ENCODE measurements at places on chromosomes 16 and 17.

DNA sequence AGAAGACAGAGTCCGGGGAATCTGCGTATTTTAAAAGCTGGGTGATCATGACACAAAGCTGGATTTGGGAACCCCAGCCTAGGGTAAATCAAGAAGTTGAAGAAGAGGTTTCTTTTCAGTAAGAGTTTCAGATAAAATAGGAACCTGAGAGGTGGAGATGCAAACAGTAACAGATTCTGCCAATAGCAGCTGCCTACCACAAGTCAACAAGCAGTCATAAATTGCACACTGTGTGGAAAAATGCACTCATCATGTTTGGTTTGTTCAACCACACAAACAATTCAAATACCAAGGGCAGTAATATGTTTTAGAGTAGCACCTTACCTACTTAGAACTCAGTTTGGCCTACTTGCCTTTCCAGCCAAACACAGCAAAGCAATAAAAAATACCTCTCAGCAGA is 14.0 kb downstream of the MYO1D start:
- DNase-seq = no peak

DNA sequence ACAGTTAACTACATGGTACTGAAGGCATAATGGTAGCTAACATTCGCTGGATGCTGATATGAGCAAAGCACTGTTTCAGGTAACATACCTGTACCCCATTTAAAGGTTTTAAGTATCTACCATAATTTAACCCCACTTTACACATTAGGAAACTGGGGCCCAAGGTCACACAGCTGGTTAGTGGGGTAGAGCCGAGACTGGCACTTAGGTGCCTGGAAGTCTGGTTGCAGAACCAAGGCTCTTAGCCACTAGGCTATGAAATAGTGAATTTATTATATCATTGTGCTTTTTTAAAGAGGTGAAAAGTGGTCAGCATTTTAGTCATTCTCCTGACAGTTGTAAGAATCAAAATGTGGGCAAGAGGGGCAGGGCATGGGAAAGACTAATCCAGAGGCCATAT is 25.2 kb downstream of the SIAH1 start:
- DNase-seq = no peak

- no peak for DNase-seq
These were observed 40.2 kb downstream of the MAF start for GRCh38 chr16:79560318-79560717.

DNA sequence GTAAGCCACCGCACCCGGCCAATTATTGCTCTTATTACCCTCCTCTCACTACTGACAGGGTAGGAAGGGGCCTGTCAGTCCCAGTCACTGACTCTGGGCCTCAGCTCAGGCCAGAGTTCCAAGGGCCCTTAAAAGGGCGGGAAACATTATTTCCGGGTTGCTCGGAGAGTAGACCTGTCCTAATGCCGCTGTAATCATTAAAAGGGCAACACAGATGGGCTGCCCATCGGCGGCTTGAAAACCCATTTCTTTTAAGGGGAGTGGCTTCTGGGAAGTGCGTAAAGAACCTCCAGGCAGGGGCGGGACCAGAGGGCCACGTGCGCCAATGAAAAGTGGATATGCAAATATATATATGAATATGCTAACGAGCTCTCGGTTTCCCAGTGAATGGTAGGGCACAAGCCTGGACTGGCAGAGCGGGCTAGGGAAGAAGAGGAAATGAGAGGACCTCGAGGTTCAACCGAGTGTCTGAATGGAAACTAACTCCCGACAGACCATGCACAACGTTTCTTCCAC is 26.6 kb downstream of the PIPOX start:
- no peak for DNase-seq

DNA sequence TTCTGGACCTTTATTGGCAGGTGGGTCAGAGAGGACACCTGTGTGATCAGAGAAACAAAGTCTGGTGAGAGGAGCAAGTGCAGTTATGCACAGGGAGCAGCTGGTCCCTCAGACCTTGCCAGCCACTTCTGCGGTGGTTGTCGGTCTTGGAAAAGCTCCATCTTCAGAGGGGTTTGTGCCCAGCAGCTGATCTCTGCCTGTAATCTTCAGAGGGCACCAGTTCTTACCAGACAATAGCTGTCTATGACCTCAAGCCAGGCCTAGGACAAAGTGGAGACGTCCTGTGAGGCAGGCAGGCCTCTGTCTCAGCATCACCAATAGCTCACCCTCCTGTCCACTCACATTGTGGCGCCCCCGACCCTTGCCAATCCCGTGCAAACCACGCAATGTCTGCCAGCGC is 66.5 kb upstream of the TBX2 start:
- DNase-seq = no peak

- no peak for DNase-seq
These were observed 1570.0 kb upstream of the GOT2 start for GRCh38 chr16:60304066-60304465.

GRCh38 chr17:28330671-28331070 is 4.6 kb downstream of the IFT20 start:
- no peak for DNase-seq

GRCh38 chr17:47895347-47895855 is 635 bp upstream of the SP2 start:
- peak; percentile 37 for DNase-seq

DNA sequence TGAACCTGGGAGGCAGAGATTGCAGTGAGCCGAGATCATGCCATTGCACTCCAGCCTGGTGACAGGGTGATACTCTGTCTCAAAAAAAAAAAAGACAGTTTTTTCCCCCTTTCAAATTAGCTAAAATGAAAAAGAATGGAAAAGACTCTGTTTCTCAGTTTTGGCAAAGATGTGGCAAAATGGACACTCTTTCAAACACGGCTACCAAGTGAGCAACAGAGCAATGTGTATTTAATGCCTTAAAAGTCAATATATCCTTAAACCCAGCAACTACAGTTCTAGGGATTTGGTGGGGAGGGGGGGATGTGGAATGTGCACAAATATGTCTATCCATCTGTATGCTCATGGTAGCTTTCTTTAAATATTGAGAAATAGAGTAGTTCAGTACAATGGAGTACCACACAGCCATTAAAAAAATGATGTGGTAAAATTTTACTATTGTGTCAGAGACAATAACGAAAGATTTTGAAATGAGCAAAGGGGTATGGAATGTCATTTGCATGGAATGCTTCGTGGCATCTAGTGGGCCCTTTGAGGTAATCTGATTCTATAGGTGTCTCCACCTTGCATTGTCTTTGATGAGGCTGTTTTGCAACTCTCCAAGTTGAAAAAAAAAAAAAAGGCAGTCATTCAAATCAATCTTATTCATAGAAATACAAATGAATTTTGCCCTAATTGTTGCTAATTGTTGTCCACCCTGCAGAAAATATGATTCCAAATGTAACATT is 108.1 kb downstream of the AXIN2 start:
- no peak for DNase-seq

DNA sequence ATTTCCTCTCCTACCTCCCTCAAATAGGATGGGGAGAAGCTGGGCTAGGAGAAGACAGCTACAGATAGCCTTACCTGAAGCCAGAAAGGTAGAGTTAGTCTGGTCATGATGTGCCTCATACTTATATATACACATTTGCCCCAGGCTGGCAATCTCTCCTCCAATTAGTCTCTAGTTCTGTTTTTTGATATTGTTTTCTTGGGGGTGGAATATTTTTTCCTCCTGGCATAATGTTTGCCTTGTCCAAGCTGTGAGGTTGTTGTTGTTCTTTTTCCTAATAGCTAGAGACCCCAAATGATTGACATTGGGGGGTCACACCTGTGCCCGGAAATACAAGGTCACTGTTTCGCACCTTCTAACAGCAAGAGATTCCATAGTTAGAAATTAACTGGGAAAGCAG is at the start of gene UMOD:
Gene UMOD (minus strand): TSS at position 101 of the 400 bp plus-strand sequence. CDS start 1,978 bp downstream, outside the sequence.
- DNase-seq = no peak

- peak; percentile 65 for DNase-seq
These were observed 1.6 kb upstream of the PPP1R9B start for GRCh38 chr17:50151937-50152547.

GRCh38 chr16:87411375-87412271 is 19.5 kb downstream of the MAP1LC3B start:
- no peak for DNase-seq

GRCh38 chr17:57626520-57627210 is 118.4 kb downstream of the CCDC182 start:
- DNase-seq = no peak

DNA sequence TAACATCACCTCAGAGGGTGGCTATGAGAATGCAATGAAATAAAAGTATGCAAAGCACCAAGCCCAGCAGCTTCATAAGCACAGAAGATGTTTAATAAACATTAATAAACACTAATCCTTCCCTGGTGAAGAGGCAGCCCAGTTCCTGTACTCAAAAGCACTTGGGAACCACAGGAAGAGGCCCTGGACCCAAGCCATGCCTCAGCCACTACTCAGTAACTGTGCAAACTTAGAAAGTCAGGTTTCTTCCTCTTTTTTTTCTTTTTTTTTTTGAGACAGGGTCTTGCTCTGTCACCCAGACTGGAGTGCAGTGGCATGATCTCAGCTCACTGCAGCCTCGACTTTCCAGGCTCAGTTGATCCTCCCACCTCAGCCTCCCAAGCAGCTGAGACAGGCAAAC is 5.3 kb downstream of the ARHGAP17 start:
- no peak for DNase-seq

DNA sequence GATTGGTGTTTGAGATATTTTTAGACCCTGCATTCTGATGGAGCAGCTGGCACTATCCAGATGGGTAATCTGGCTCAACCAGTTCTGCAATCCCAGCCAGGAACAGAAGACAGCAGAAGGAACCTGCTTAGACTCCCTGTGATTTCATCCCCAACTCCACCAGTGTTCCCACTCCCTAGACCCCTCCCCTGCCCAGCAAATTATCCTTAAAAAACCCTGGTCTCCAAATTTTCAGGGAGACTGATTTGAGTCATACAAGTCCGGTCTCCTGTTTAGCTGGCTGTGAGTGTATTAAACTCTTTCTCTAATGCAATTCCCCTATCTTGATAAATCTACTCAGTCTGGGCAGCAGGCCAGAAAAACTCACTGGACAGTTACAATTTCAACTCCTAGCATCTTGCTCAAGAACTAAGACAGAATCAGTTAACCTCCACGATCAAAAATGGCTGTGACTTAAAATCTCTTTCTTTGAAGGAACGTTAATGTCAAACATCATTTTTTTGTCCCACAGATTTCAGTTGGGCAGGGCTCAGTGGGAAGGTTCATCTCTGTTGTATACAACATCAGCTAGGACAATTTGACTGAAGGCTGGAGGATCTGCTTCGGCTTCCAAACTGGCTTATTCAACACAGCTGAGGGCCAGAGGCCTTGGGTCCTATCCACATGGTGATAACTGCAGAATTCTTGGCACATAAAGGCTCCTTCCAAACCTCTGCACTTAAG is 4.9 kb upstream of the RBL2 start:
- no peak for DNase-seq

GRCh38 chr17:5888811-5889210 is 181.4 kb upstream of the WSCD1 start:
- no peak for DNase-seq

- peak; percentile 17 for DNase-seq
These were observed 80.4 kb downstream of the EFCAB5 start for GRCh38 chr17:30021708-30022317.

DNA sequence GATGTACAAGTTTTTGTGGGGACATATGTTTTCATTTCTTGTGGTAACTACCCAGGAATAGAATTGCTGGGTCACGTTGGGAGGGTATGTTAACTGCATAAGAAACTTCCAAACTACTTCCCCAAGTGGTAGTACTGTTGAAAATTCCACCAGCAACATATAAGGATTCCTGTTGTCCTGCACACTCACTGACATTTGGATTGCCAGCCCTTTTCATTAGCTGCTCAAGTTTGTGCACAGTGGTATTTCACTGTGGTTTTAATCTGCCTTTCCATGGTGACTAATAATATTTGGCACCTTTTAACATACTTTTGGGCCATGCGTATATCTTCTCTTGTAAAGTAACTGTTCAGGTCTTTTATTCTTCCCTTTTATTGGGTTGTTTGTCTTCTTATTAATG is 103.3 kb downstream of the GNAO1 start:
- DNase-seq = no peak

DNA sequence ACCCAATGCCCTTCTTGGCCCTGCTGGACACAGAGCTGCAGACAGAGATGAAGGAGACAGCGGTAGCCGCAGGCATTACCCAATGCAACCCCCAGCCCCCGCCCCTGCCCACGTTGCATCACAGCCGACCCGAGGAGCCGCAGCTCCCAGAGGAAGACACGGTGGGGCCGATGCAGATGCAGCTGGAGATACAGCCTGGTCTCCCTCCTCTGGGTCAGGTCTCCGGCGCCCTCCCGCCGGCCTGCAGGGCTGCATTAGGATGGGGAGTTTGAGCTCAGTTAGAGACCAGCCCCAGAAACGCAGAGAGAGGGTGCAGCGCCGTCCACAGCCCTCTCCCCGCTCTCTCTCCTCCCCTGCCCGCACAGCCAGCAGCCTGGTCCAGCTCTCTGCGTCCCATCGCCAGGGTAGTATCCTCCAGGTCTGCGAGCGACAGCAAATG is 19.4 kb upstream of the UBE2I start:
- DNase-seq = no peak

GRCh38 chr17:19398301-19399181 is 11.6 kb upstream of the MFAP4 start:
- no peak for DNase-seq

- DNase-seq = peak; percentile 86
These were observed 5.4 kb upstream of the NFATC3 start for GRCh38 chr16:68079626-68080344.

GRCh38 chr16:54191163-54191562 is 95.4 kb downstream of the IRX3 start:
- DNase-seq = no peak

DNA sequence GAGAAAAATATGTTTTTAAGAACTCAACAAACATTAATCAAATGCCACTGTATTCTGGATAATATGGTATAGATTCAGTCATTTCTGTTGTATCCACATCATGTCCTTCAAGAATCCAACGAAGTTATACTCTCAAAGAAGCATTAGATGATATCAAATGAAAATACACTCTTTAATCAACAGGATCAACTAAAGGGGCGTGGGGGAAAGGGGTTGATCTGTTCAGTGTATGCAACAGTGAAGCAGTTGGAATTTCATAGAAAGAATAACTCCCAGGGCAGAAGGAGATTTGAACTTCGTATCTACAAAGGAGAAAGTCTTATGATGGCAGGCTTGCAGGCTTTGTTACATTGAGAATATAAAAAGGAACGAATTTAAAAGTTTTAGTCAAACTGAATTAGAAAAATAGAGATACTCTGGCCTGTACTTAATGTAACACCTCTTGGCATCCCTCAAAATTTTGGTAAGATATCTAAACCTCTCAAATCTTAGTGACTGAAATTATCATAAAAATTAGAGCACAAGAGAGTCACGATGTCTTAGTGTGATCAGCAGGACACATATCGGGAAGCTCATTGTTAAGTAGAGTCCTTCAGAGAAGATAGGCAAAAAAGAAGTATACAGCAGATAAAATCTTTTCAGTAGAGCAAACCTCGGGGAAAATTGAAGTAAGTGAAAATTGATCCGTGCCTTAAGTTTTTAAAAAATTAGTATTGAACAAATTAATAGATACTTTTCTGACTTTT is 431.4 kb downstream of the KCNJ18 start:
- no peak for DNase-seq
